ENCODE measurements at places on chromosomes 1 and 21.

GRCh38 chr1:51729824-51730301, 113.0 kb downstream of the OSBPL9 start:
- ATAC-seq = peak; percentile 36

DNA sequence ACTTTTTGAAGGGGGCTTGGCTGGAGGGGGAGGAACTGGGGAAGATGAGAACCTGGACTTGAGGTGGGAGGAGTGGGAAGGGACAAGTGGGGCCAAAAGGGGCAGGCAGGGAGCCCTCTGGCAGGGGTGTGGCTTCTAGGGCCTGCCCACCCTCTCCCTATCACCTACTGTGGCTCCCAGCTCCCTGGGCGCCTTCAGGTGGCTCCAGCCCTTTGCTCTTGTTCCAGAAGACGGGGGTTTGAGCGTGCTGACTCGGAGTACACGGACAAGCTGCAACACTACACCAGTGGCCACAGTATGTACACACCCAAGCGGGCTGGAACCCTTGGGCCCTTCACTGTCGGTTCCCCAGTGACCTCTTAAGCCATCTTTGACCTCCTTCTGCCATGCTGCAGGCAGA, 76.5 kb downstream of the LACTBL1 start:
- ATAC-seq = no peak

GRCh38 chr1:170623171-170623570, 40.8 kb upstream of the PRRX1 start:
- ATAC-seq = peak; percentile 56

DNA sequence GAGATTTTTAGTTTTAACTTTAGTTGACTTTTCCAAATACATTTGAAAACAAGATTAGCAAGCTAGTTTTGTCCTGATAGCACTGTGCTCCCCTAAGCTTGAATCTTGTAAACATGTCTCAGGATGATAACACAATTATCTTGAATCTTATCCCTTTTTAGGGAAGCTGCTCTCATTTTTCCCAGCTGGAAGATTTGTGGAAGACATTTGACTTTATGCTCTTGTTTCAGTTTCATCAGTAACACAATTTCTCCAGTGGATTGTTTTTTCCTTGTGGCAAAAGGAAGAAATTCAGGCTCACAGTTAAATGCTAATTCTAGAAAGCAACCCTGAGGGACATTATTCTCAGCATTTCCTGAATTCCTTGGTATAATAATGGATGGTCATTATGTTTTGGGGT, 88.8 kb downstream of the CDC7 start:
- no peak for ATAC-seq

DNA sequence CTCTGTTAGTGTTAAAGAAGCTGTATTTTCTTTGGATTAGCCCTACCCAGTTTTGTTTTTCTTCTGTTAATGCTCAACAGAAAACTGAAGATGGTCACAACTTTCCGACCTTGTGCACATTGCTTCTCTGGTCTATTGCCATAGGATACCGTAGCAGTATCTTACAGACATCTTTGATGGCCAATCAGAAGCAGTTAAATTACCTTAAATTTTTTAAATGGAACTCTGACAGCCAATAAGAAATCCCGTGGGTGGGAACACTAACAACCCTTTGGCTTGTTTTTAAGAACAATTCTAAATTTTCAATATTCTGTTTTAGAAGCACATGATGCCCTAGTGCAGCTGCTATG, 17.2 kb downstream of the NFYC start:
- peak; percentile 80 for ATAC-seq

GRCh38 chr1:183173828-183174227, 12.2 kb upstream of the LAMC2 start:
- no peak for ATAC-seq

GRCh38 chr1:1529936-1530335, 10.5 kb downstream of the TMEM240 start:
- ATAC-seq = no peak

GRCh38 chr1:69528376-69528775, 39.3 kb upstream of the LRRC7 start:
- ATAC-seq = no peak

- ATAC-seq = no peak
Observed at GRCh38 chr1:50570066-50570468, 146.8 kb upstream of the DMRTA2 start.

DNA sequence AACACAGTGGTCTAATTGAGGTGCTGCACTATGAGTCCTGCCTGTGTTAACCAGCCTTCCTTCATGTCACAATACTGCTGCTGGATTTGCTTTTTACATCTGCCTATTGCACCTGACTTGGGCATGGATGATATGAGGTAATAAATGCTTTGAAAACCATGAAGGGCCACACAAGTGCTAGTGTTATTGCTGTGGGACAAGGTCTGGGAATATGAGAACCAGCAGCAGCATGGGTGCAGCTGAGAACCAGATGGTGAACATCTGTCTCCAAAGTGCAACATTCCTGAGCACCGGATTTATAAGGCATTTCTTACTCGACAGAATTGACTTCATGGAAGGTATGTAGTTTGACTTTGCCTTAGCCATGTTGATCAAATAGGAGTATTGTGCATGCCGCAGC, 16.6 kb downstream of the TRIM45 start:
- no peak for ATAC-seq

DNA sequence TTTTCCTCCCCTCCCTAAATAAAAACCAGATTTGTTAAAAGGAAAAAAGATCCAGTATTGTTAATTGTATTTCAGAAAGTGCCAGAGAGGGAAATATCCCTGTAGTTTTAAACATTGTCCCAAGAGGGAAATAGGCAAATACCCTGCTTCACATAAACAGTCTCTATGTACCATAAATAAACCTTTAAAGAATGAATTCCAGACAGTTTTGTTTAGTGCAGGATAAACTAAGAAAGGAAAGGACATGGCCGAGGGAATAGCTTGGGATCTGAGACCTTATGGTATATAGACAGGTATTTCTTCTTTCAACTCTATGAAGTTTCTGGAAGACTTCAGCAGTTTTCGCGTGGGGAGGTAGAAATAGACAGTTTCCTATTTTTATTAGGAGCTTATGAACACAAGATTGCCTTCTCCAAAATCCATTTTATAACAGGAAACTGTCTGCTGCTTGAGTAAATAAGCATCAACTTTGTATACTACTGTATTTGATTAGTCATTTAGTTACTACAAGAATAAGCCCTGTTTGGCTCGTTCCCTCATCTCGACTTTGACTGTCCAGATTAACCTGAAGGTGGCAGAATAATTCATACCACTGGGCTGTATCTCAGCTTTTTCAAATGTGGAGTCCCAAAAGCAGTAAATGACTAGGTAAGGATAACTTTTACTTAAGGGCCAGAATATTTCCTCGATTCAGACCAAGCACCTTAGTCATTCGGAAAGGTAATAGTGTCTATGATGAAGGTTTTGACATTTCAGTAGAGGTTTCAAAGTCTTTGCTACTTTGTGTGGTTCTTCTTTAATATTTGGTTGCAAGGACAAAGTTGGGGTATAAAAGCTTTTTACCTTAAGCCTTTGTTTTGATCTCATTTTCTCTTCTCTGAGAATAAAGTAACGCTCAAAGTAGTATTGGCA, 177.5 kb downstream of the VPS13D start:
- peak; percentile 93 for ATAC-seq

Data from activated T-helper 17 cell treated with anti-CD3 and anti-CD28 coated beads, Interleukin-2, amount 50 U/mL, for 72 hours (primary cell).